Activated CD4-positive, alpha-beta T cell treated with anti-CD3 and anti-CD28 coated beads, Interleukin-2, amount 10 ng/mL, durations not matched to agents 7 days and 5 days (primary cell): ENCODE measurements at places on chromosomes 11 and 22.
A peak's percentile ranks its signal among the peaks of the same experiment; 100 is the strongest.

- DNase-seq, result no peak
These were observed 13.3 kb upstream of the OR56B4 start for GRCh38 chr11:6094186-6094585.

DNA sequence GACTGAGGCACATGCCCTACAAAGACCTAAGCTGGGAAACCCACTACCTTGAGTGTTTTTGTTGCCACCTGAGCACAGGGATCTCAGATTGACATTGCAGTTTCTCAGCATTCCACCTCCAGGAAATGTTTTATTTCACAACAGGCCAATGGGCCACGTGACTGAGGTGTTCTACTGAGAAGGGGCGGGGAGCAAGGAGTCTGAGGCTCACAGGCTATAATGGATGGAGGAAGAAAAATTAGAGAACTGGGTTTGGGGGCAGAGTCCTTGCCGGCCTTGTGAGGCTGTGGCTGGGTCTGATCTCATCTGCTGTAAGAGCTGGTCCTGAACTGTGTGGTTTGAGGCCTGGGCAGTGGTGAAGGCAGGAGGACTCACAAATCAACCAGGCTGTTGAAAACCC, 40.7 kb downstream of the ZNF202 start:
- DNase-seq, result no peak

GRCh38 chr11:124758355-124759265, 3.5 kb downstream of the ESAM start:
- peak; percentile 67 for DNase-seq

- DNase-seq, result no peak
These were observed 199.0 kb downstream of the GRIK4 start for GRCh38 chr11:120710354-120711131.

DNA sequence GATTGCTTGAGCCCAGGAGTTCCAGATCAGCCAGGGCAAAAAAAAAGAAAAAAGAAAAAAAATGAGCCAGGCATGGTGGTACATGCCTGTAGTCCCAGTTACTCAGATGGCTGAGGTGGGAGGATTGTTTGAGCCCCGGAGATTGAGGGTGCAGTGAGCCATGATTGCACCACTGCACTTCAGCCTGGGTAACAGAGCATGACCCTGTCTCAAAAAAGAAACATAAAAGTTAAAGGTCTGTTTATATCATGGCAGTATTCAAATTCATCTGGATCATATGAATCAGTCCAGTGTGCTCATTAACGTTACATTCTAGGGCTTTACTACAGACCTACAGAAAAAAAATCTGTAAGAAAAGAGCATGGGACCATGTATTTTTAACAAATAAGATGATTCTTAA, 13.9 kb downstream of the HSD17B12 start:
- no peak for DNase-seq

GRCh38 chr11:13336246-13336878, 58.8 kb downstream of the BMAL1 start:
- DNase-seq, result no peak

DNA sequence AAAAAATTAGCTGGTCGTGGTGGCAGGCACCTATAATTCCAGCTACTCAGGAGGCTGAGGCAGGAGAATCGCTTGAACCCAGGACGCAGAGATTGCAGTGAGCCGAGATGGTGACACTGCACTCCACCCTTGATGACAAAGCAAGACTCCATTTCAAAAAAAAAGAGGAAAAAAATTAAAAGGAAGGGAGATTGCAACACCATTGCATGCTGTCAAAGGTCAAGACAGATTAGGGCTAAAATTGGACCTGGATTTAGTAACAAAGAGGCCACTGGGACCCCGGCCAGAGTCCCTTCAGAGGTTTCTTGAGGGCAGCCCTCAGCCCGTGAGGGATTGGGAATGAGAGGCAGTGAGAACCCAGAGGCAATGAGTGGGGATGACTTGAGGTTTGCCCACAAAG, 8.2 kb upstream of the MAFF start:
- no peak for DNase-seq

DNA sequence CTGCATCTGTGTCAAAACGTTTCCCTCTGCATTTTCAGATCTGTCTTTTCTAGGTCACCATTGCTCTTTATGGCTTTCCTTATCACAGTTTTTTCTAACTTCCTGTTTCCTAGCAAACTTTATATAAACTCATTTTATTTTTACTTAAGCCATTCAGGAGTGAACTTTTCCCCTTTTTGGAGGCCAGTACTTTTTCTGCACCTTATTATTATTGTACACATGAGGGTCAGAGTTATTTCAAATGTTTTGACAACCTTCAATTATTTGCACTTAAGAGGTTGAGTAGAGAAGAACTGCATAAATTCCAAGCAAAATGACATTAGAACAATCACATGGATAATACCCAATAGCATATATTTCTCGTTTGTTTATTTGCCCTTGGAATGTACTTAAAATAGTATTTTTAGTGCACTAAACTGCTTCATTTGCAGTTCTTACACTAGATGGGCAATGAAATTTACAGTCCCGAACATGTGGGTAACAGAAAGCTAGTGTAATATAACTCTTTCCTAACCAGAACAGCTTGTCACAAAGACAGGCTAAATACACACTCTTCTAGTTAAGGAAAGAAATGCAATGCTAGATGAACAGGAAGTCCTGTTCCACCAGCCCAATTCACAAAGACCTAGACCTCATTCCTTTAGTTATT, 79.5 kb downstream of the UBASH3B start:
- DNase-seq, result no peak

- no peak for DNase-seq
These were observed 71.8 kb upstream of the TP53I11 start for GRCh38 chr11:45022294-45023064.

DNA sequence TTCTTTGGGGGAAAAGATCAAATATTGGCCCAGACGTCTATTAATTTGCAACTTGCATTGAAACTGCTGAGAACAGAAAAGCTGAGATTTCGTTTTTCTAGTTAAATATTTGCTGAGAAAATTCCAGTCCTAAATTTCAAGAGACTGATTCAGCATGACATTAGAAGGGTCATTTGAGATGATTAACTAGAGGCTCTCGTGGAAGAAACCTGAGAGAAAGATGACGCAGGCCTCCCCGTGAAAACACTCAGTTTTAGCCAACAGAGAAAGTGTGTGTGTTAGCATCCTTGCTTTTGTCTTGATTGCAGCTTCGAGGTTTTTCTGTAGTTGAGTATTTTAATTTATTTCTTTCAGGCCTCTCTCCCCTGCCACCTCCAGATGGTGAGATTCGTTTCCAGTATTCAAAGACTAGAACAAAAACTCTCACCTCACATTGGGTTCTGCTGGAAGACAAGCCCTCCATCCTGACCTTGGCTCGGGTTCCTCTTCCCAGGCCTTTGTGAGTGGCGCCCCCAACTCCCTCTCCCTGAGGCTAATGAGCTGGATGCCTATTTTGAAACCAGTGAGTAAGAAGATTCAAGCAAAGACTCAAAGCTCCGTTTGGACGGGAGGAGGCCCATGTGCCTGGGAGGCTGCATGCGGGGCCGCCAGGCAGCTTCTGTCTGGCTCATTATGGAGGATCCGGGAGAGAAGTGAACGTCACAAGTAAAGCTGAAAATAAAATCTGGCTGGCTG, 52.4 kb downstream of the CELSR1 start:
- no peak for DNase-seq

- DNase-seq, result no peak
These were observed 418.2 kb downstream of the METTL15 start for GRCh38 chr11:28526406-28526751.

- no peak for DNase-seq
These were observed 191.4 kb downstream of the TENM4 start for GRCh38 chr11:79249295-79249993.
